ENCODE measurements at places on chromosomes 2 and 18.

DNA sequence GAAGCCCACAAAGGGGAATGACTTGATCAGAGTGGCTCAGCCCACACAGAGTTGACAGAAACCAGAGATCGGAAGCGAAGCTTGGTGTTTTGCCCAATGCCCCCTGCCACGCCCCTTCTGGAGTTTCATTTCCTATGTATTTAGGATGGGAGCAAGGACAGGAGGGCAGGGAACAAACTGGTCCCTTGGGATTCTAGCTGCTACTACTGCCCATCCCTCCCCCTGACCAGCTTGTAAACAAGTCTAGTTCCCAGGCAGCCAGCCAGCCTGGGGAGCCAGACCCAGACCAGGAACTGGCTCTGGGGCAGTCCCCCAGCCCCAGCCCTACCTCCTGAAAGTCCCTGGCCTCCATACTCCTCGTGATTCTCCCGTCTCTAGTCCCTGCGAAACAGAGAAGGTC, 8.3 kb downstream of the WNT6 start:
- no peak for DNase-seq

DNA sequence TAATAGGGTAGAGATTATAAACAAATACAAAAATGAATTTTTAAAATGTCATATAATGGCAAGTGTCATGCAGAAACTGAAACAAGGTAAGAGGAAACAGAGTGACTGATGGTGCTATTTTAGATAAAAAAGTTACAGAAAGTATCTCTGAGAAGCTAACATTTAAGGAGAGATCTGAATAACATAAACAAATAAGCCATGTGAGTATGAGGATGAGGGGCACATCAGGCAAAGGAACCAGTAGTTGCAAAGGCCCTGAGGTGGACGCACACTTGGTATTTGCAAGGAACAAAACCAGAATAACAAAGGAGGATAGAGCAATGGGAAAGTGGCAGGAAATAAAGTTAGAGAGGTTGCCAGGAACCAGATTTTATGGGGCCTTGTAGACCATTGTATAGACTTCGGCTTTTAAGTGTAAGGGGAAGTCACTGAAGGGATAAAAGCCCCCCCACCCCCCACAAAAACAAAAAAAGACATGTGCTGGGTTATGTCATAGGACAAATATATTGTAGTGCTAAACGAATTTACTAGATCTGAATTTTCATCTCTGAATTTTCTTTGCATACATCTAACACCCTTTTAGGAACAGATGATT, 159.2 kb downstream of the DTNB start:
- no peak for DNase-seq

GRCh38 chr2:241851325-241852115, 7.2 kb downstream of the PDCD1 start:
- no peak for DNase-seq

- DNase-seq, result peak; percentile 51
Observed at GRCh38 chr18:26548415-26549262, at the start of gene KCTD1. Gene KCTD1 (minus strand): TSS chr18:26548553. CDS start chr18:26548536, 17 bp downstream.

DNA sequence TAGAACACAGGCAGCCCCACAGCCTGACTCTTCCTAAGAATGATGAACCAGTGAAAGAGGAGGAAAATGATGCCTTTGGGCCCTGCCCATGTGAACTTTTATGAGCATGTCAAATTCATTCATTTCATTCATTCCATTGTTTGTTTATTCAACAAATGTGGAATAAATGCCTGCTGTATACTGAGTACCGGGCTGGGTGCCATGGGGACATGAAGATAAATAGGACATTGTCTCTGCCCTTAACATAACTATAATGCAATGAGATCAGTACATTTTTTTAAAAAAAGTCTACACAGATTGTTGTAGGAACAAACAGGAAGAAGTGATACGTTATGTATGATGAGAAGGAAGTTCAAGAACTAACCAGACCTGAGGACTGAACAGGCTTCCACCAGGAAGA, 14.7 kb downstream of the MREG start:
- no peak for DNase-seq

- DNase-seq, result no peak
Observed at GRCh38 chr2:166609183-166609959, 115.3 kb upstream of the SCN7A start.

All from stimulated activated CD4-positive, alpha-beta T cell treated with anti-CD3 and anti-CD28 coated beads, TNF-alpha, amount 100 ng/mL, for 1 hour (primary cell).